Fibroblast of gingiva (primary cell): ENCODE measurements at places on chromosomes 2 and 18.

- DNase-seq = no peak
These were observed 504.9 kb downstream of the GALR1 start for GRCh38 chr18:77754475-77755044.

- DNase-seq = no peak
These were observed 103.4 kb upstream of the RASGRP3 start for GRCh38 chr2:33372940-33373553.

DNA sequence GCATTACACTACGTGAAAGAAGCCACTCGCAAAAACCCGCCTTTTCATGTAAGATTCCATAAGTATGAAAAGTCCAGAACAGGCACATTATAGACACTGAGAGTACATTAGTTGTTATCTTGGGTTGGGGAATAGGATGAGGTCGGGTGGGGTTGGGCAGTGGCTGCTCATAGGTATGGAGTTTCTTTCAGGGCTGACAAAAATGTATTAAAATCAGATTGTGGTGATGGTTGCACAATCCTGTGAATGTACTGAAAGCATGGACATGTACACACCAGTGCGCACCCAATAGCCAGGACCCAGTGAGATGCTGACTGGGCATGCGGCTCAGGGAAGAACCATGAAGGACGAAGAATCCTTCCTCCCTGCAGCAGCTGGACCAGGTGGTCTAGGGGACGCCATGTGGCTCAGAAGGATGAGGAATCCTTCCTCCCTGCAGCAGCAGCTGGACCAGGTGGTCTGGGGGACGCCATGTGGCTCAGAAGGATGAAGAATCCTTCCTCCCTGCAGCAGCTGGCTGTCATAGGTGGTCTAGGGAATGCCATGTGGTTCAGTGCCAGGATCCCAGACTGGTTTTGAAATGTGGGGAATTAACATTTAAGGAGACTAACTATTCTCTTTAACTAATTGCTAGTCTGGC, 50.1 kb downstream of the MBP start:
- DNase-seq = no peak

GRCh38 chr2:24791452-24791851, 1.7 kb downstream of the PTRHD1 start:
- no peak for DNase-seq

GRCh38 chr2:22518641-22519040, 866.3 kb upstream of the KLHL29 start:
- no peak for DNase-seq
